Stimulated activated CD4-positive, alpha-beta T cell treated with anti-CD3 and anti-CD28 coated beads, Interleukin-1b, Interleukin-23, amount 100 ng/mL, for 48 hours (primary cell): ENCODE measurements at places on chromosomes 5 and 9.
A peak's percentile ranks its signal among the peaks of the same experiment; 100 is the strongest.

DNA sequence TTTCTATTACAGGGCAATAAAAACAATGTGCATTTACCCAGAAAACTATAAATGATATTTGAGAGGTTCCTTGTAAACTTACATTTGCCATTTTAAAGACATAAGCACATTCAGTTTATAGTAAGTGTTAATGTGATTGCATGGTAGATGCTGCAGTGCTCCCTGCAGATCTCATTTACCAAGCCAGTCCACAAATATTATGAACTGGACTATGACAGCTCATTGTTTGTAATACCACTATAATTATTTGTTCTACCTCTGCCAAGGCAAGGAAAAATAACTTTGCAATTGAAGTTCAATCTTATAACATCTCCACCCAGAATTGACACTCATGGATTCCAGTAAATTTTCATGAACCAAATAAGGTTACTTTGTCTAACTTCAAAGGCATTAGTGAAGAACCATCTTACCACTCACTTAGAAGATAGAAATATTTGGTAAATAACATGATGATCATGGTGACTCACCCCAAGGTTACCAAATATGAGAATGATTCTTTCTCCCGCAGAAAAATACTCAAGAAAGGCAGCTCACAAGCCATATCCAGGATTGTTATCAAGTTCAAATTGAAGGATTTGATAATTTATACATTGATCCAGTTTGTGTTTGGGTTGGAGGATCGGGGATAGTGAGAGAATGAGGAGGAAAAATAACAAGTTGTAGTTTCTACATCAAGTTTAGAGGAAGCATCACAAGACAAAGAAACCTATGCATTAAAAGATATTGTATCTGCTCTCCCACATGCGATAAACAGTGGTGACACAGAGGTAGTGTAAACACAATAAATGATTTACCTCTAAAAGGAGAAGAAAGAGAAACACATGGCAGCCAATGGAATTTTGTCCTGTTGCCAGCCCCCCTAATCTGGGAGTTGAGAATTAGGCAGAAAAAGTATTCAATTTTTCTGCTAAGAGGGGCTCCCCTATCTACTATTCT is 29.5 kb downstream of the CDH9 start:
- DNase-seq: no peak

- no peak for DNase-seq
These were observed 24.9 kb downstream of the ARHGEF37 start for GRCh38 chr5:149605998-149606724.

GRCh38 chr9:8961186-8961851 is 1161.7 kb upstream of the DMAC1 start:
- no peak for DNase-seq

- no peak for DNase-seq
These were observed 155.4 kb upstream of the MAP3K1 start for GRCh38 chr5:56659971-56660370.

- DNase-seq: no peak
These were observed 36.3 kb downstream of the PCDHAC2 start for GRCh38 chr5:141002605-141002965.

DNA sequence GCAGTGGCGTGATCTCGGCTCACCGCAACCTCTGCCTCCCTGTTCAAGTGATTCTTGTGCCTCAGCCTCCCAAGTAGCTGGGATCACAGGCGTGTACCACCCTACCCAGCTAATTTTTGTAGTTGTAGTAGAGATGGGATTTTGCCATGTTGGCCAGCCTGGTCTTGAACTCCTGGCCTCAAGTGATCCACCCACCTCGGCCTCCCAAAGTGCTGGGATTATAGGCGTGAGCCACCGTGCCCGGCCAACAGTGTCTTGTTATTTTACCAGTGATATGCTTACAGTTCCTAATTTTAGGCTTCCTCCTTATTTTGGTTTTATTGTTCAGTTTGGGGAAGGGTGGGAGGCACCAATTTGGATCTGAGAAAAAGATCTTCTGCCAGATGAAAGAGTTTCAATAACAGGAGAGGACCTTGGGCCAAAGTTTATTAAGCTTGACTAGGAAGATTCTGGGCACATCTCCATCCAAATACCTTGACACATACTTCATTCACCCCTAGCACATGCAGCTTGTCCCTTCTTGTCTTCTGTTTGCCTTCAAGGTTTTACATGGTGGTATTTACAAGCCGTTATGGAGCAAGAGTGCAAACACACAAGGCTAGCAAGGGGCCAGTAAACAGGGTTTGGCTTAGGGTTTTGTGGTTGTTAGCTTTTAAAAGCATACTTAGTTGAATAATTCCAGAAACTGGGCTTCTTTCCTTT is 168.1 kb upstream of the DMRT1 start:
- no peak for DNase-seq

DNA sequence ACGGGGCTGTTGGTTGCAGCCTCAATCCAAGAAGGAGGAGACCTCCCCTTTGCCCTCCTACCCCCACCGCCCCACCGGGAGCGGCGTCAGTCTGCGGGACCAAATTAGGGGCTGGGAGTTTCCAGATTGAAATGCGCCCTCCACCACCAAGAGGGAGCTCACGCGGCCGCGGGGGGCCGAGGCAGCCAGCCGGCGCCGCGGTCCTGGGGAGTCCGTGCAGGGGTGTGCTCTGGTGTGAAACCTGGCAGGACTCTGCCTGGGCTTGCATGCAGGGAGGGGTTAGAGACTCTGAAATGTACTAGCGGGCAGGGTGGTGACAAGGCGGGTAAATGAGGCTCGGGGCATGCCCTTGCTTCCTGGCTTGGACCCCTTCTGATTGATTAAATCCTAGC is 989 bp upstream of the FBN2 start:
- no peak for DNase-seq

DNA sequence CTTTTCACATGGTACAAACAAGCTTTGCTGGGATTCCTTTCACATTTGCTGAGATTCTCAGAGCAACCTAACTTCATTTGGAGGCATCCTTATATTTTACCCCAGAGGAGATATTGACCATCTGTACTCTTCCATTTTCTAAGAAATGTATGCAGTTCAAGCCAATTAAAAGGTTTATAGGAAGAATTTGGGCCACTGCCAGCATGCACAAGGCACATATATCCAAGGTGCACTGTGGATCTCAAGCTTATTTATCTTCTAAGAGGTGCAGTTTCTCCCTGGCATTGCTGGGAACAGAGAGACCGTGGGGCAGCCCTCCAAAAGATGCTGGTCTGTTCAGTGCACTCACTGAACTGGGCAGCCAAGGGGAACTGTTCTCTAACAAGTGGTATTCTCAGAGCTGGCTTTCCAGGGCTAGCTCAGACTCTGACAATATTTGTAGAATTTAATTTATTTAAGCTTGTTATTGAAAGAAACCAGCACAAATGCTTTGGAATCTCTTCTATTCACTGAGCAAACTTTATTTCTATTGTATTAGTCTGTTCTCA is 213.3 kb downstream of the TENT4A start:
- no peak for DNase-seq

DNA sequence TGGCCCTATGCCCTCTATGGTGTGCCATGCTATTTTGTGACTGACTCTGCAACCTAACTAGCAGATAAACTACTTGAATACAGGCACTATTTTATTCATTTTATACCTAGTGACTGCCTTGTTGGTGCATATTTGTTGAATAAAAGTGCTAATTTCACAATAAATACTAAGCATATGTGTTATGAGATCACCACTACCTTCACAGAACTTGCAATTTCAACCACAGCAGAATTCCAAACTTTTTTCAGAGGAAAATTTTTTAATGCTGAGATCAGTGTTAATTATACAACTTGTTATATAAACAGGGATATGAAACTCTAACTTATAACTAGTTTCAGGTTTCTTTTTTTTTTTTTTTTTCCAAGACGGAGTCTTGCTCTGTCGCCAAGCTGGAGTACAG is 94.8 kb downstream of the NR3C1 start:
- DNase-seq: no peak

- DNase-seq: no peak
These were observed 174.3 kb downstream of the TAF11L14 start for GRCh38 chr5:17808566-17808965.

DNA sequence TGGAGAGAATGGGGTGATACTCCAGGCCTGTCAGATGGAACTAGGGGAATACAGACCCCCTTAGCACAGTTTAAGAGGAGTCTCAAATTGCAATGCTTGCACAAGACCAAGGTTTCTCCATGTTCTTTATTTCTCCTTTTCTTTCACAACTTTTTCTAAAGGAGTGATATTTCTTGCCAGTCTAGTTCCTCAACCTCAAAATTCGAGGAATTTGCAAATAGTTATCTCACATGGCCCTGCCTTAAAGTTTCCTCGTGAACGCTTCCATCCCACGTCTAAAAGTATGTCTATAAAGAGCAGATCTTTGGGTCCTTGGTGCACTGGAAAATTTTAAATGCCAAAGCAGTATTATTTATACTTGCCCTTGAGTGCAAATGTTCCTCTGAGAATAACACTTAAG is 373.8 kb upstream of the KLF4 start:
- no peak for DNase-seq

DNA sequence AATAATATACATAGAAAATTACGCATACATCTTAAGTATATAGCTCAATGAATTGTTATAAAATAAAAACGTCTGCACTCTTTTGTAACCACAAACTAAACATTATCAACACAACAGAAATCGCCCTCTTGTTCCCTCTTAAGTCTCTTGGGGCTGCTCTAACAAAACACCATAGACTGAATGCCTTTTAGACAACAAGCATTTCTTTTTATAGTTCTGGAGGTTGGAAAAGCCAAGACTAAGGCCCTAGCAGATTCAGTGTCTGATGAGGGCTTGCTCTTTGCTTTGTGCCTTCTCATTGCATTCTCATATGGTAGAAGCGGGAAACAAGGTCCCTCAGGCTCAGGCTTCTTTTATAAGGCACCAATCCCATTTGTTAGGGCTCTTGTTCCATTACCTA is 4.9 kb upstream of the IFNB1 start:
- DNase-seq: no peak

DNA sequence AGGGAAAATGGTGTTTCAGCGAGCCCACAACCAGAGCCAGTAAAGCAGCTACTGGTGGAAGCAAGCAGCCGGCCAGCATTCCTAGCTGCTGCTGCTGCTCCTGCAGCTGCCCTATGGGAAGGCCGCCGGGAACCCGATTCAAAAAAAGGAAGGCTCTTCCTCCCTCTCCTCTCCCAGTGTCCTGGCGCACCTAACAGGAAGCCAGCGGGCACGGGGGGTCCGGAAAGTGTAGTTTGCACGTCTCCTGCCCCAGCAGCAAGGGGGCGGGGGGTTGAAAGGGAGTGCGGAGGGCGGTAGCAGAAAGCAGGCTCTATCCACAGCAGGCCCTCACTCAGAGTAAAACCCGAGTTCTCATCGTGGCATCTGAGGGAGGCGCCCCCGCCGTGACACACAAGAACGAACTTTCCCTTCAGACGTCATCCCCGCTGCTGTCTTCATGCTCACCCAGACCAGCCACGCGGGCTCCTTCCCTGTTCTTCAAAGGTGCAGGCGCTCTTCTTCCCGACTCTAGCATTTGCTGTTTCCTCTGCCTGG is 16.5 kb downstream of the GRXCR2 start:
- DNase-seq: peak; percentile 40

DNA sequence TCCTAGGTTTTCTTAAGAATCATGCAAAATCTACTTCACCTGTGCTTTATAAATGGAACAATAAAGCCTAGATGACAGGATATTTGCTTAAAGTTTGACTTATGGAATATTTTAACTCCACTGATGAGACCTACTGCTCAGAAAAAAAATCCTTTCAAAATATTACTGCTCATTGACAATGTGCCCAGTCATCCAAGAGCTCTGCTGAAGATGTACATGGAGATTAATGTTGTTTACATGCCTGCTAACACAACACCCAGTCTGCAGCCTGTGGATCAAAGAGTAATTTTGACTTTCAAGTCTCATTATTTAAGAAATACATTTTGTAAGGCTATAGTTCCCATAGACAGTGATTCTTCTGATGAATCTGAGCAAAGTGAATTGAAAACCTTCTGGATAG is 889.6 kb downstream of the CDH18 start:
- no peak for DNase-seq

GRCh38 chr5:95984287-95984938 is 22.8 kb upstream of the ELL2 start:
- no peak for DNase-seq

GRCh38 chr5:109837231-109837861 is 147.6 kb downstream of the MAN2A1 start:
- no peak for DNase-seq

GRCh38 chr5:135329913-135330797 is 68.9 kb downstream of the MACROH2A1 start:
- DNase-seq: no peak

DNA sequence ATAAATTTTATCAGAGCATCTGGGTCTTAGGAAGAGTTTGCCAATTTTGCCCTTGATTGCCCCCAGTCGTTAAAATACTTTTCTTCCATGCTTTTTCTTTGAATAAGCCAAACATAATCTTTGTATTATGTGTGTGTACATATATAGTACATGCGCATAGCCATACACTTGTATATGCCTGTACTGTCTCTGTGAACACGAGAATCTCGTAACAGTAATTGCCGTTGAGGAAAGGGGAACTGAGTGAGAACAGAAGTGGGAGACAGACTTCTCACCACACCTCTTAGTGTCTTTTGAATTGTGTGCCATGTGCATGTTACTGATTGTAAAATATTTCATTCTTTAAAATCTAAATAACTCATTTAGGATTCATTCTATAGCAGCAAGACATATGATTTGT is 79.6 kb upstream of the GRHPR start:
- no peak for DNase-seq

DNA sequence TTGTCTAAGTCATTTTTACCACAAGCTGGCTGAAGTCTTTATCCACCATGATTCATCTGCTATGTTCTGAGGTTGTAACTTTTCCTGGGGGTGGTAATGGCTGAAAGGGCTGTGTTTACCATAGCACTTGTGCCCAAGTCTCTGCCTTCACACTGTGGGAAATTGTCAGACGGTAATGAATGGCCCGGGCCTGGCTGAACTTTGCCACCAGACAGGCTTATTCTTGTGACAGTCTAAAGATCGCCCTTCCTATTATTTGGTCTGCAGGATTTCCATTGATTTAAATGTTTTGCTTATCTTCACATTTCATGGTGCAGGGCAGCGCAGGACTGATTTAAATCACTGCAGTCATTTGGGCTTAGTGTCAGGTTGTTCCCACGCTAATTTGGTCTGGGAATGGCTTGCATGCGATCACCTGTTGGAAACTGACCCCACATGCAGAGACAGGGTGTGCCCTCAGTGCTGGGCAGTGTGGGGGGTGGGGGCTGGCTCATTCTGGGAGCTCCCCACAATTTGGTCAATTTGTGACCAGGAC is 109.3 kb upstream of the ICE1 start:
- no peak for DNase-seq

- no peak for DNase-seq
These were observed 150.3 kb upstream of the SPRY4 start for GRCh38 chr5:142475102-142475513.

GRCh38 chr5:72447751-72448150 is 59.5 kb downstream of the ZNF366 start:
- DNase-seq: no peak

GRCh38 chr5:150469718-150470469 is 20.4 kb upstream of the RPS14 start:
- DNase-seq: no peak
